ENCODE measurements at places on chromosomes 5 and 9. TPM values are rescaled to one million over a fixed set of nuclear protein-coding genes. Genes with fewer than 3 reads are reported as not detected.

DNA sequence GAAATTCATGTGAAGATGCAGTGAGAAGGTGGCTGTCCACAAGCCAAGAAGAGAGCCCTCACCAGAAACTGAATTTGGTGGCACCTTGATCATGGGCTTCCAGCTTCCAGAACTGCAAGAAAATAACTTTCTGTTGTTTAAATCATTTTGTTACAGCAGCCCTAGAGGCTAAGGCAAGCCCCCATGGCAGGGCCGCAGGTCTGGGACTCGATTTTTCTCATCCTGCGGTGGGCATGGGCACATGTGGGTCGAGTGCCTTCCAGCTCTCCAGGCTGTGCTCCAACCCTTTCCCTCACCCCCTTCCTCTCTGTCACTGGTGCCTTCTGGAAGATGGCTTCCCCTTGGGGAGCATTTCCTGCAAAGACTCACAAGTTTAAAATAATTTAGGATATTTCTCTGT lies 40.7 kb downstream of the AHRR start:
- DNase-seq = no peak
- H3K4me1 ChIP-seq = no peaks in the 10 kb centered on the region
- H3K4me3 ChIP-seq = no peak overlapping the region

ANAPC2 gene
- 69.6 TPM for polyA plus RNA-seq

FBN2 gene
- 12.0 TPM for polyA plus RNA-seq

GRCh38 chr5:135502836-135503520 lies 32.8 kb downstream of the NEUROG1 start:
- DNase-seq = no peak
- no peaks in the 10 kb centered on the region for H3K36me3 ChIP-seq
- H3K4me1 ChIP-seq = no peaks in the 10 kb centered on the region
- H3K27me3 ChIP-seq = peaks cover 36% of the 10 kb centered on the region
- no peak overlapping the region for H3K27ac ChIP-seq
- no peak overlapping the region for H3K4me3 ChIP-seq

DNA sequence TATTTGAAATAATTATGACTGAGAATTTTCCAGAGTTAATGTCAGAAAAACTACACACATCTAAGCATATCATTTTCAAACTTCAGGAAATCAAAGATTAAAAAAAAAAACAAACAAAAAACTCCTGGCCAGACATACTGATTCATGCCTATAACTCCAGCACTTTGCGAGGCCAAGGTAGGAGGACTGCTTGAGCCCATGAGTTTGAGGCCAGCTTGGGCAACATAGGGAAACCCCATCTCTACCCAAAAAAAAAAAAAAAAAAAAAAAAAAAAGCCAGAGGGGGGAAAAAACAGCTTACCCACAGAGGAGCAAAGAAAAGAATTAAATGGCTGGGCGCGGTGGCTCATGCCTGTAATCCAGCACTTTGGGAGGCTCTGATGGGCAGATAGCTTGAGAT lies 22.4 kb downstream of the EFCAB9 start:
- DNase-seq = no peak
- no peaks in the 10 kb centered on the region for H3K4me1 ChIP-seq
- H3K27ac ChIP-seq = no peak overlapping the region
- H3K36me3 ChIP-seq = no peaks in the 10 kb centered on the region

- no peak overlapping the region for H3K27ac ChIP-seq
- H3K4me1 ChIP-seq = no peaks in the 10 kb centered on the region
- no peaks in the 10 kb centered on the region for H3K27me3 ChIP-seq
- H3K4me3 ChIP-seq = no peak overlapping the region
- DNase-seq = no peak
Measured at GRCh38 chr5:116695681-116696080, 121.1 kb upstream of the SEMA6A start.
